Tongue (tissue), 3 donors: ENCODE measurements at places on chromosomes 16 and 17. TPM values are rescaled to one million over a fixed set of nuclear protein-coding genes. Genes with fewer than 3 reads are reported as not detected.

- DNase-seq, result no peak
Measured at GRCh38 chr17:77054936-77055335, 85.8 kb upstream of the SEC14L1 start.

DNA sequence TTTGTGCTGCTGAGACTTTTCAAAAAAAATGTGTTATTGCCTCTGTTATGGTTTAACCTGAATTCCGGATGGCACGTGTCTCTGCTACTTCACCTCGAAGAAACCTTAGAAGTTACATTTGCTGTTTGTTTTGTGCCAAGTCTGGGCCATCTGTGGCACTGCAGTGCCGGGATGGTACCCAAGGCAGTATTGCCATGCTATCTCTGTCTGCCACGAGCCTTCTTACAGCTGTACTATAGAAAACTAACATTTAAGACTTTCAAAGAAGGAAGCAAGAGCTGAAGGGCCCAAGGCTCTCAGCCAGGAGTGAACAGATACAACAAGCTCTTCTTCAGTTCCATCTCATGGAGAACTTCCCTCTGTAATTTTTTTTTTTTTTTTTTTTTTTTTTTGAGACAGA, 73.7 kb upstream of the NOL11 start:
- DNase-seq, result no peak

DNA sequence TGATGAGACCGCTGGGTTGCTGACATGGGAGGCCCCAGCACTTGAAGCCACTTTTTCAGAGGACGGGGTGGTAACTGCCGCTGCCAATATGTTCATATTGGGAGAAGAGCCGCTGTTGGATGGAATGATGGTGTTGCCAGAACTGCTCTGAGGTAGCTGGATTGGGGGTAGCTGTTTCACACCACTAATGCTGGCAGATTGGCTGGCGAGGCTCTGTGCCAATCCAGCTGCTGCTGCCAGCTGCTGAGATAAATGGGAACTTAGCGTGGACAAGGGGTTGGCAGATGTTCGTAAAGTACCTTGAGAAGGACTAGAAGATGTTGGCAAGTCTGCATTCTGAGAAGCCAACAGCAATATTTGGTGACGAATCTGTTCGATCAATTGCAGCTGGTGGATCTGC, 10.0 kb downstream of the SALL1 start:
- DNase-seq, result peak; percentile 76

KRTAP17-1 gene
- 1.0 TPM for total RNA-seq
